ENCODE measurements at places on chromosomes 2 and 18. TPM values are rescaled to one million over a fixed set of nuclear protein-coding genes. Genes with fewer than 3 reads are reported as not detected.

Gene UGT1A8
- not detected for total RNA-seq

Gene LIPG
- total RNA-seq = 13.7 TPM

Gene ZSWIM2
- not detected for total RNA-seq

Gene SPDYA
- total RNA-seq = 0.17 TPM

Gene PAPOLG
- 6.1 TPM for total RNA-seq

Gene CDH7
- total RNA-seq = not detected

Gene SCN7A
- total RNA-seq = 0.74 TPM

Gene POTEI
- not detected for total RNA-seq

Gene SPR
- total RNA-seq = 12.8 TPM

Gene KCNG2
- 1.9 TPM for total RNA-seq

Gene C2orf92
- 0.15 TPM for total RNA-seq

Gene MZT2B
- 264 TPM for total RNA-seq

Gene SP5
- total RNA-seq = not detected

Data from bronchus fibroblast of lung (primary cell).